ENCODE measurements at places on chromosomes 4 and X. TPM values are rescaled to one million over a fixed set of nuclear protein-coding genes. Genes with fewer than 3 reads are reported as not detected.

The TMPRSS11D gene
- total RNA-seq: not detected

The CPXCR1 gene
- total RNA-seq: not detected

The CTAG1B gene
- total RNA-seq: not detected

DNA sequence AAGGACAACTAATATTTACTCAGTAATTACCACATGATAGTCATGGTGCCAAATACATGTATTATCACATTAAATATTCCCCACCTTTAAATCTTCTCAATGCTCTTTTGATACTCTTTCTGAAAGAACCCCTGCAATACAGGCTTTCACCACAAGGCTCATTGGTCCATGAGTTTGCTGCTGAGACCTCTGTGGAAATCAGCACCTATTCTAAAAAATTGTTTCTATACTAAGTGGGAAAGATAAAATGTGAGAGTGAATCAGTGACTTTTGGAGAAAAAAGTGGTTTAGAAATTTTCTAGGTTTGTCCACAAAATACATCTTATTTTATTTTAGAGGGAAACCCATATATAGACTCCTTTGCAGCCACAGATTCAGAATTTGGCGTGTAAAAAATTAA lies 257.3 kb downstream of the ZIC3 start:
- H3K4me3 ChIP-seq: no peak overlapping the region
- DNase-seq: no peak
- no peaks in the 10 kb centered on the region for H3K4me1 ChIP-seq
- H3K27ac ChIP-seq: no peak overlapping the region
- no peaks in the 10 kb centered on the region for H3K27me3 ChIP-seq
- H3K36me3 ChIP-seq: no peaks in the 10 kb centered on the region

GRCh38 chr4:6107886-6108285 lies 89.7 kb upstream of the C4orf50 start:
- peaks cover 4% of the 10 kb centered on the region for H3K27me3 ChIP-seq
- H3K4me1 ChIP-seq: no peaks in the 10 kb centered on the region
- H3K27ac ChIP-seq: no peak overlapping the region
- H3K4me3 ChIP-seq: no peak overlapping the region

DNA sequence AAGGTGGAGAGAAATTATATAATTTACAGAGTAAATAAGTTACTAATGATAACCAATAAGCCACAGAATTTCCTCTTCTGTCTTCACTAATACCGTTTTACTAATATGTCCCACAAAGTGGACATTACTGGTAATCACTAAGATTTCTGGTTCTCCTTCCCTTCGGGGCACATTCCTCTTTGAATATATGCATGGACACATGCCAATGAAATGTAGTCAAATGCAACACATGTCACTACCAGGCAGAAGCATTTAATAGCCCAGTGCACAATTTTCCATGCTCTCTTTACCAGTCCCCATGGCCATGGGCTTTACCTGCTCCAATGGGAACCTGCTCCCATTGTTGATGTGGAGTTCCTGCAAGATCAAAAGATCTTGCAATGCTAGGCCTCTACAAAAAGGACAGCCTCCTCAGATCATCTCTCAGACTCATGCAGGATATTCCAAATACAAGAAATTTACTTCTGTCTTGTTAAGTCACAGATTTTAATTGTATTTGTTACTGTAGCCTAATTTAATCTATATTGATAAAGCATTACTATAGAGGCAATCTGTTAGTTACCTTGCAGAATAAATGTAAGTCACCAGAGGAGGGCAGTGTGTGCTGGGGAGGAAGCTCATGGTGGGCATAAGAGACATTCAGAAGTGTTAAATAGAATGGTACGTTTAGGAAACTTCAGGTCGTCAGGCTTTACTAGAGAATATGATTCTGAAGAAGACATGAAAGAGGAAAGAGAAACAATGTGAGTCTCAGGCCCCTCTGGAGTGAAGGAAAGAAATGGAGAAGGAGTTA lies 37.1 kb upstream of the INPP4B start:
- DNase-seq: no peak
- no peak overlapping the region for H3K4me3 ChIP-seq
- no peaks in the 10 kb centered on the region for H3K36me3 ChIP-seq
- H3K4me1 ChIP-seq: no peaks in the 10 kb centered on the region
- no peak overlapping the region for H3K27ac ChIP-seq
- no peaks in the 10 kb centered on the region for H3K27me3 ChIP-seq

DNA sequence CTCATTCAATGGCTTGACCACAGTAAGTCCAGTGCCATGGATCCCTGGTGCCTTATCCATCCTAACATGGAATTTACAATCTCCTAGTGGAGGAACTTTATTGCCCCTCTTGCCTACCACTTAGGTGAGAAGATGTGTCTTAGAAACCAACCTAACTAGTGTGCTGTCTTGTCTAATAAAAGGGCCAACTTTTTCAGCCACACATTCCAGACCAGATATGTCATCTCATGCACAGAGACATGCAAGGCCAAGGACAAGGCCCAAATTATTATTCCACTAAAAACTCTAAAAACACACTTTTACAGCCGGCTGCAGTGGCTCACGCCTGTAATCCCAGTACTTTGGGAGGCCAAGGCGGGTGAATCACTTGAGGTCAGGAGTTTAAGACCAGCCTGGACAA lies 10.6 kb upstream of the PRDX4 start:
- H3K4me1 ChIP-seq: no peaks in the 10 kb centered on the region
- no peak for DNase-seq
- H3K36me3 ChIP-seq: no peaks in the 10 kb centered on the region

DNA sequence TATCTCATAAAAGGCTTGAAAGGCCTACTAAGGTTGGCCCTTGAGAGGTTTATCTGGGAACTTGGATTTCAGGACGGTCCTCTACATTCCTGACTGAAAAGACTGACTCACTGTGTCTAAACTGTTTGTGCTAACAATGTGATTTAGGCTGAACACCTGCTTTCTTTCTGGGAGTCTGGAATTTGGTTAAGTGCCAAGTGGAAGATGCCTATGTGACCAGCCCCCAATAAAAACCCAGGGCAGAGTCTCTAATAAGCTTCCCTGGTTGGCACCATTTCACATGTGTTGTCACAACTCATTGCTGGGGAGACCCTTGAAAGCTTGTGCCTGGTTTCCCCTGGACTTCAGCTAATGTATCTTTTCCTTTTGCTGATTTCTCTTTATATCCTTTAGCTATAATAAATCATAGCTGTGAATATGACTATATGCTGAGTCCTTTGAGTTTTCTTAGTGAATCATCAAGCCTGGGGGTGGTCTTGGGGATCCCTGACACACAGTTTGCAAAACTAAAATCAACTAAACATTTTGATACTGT lies 55.1 kb downstream of the GPR82 start:
- no peak overlapping the region for H3K4me3 ChIP-seq
- H3K4me1 ChIP-seq: no peaks in the 10 kb centered on the region
- no peak overlapping the region for H3K27ac ChIP-seq
- no peaks in the 10 kb centered on the region for H3K36me3 ChIP-seq
- no peak for DNase-seq

DNA sequence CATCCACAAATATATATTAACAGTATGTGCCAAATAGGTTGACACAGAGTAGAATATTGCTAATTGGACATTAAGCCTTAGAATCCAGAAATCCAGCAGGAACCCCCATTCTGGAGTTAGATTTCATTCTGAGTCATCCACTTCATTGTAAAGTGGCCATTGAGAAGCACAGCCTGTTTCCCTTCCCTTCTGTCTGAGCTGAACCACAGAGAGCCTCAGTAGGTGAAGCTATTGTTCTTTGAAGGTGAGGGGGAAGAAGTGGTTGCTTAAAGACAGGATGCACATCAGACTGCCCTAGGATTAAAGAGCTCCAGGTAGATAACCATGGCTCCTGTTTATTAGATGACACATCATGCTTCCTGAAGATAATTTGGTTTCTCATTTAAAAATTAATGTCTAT lies 30.6 kb upstream of the MCF2 start:
- H3K4me3 ChIP-seq: no peak overlapping the region
- no peaks in the 10 kb centered on the region for H3K36me3 ChIP-seq
- no peaks in the 10 kb centered on the region for H3K4me1 ChIP-seq
- H3K27me3 ChIP-seq: no peaks in the 10 kb centered on the region

GRCh38 chrX:112391313-112391712 lies 288.4 kb downstream of the LHFPL1 start:
- H3K4me3 ChIP-seq: no peak overlapping the region
- no peaks in the 10 kb centered on the region for H3K27me3 ChIP-seq
- no peak overlapping the region for H3K27ac ChIP-seq
- no peaks in the 10 kb centered on the region for H3K4me1 ChIP-seq
- H3K36me3 ChIP-seq: no peaks in the 10 kb centered on the region

- H3K4me1 ChIP-seq: no peaks in the 10 kb centered on the region
- H3K27ac ChIP-seq: no peak overlapping the region
- H3K27me3 ChIP-seq: no peaks in the 10 kb centered on the region
- DNase-seq: no peak
Measured at GRCh38 chrX:24333371-24333770, 19.5 kb upstream of the SUPT20HL2 start.

- no peaks in the 10 kb centered on the region for H3K36me3 ChIP-seq
- H3K4me1 ChIP-seq: no peaks in the 10 kb centered on the region
- no peaks in the 10 kb centered on the region for H3K27me3 ChIP-seq
- peak overlapping the region; percentile 85 for H3K27ac ChIP-seq
Measured at GRCh38 chrX:136778916-136779315, 1.8 kb downstream of the ARHGEF6 start.
